ENCODE measurements at places on chromosomes 1 and 21.

- no peak for DNase-seq
- H3K27ac ChIP-seq, result no peak overlapping the region
- H3K36me3 ChIP-seq, result no peaks in the 10 kb centered on the region
- no peaks in the 10 kb centered on the region for H3K27me3 ChIP-seq
Observed at GRCh38 chr1:94339206-94339927, 78.8 kb upstream of the ABCD3 start.

GRCh38 chr1:67061266-67061665, 7.3 kb upstream of the SLC35D1 start:
- DNase-seq, result no peak
- H3K27me3 ChIP-seq, result no peaks in the 10 kb centered on the region
- H3K4me1 ChIP-seq, result no peaks in the 10 kb centered on the region
- H3K4me3 ChIP-seq, result no peak overlapping the region
- no peak overlapping the region for H3K27ac ChIP-seq

DNA sequence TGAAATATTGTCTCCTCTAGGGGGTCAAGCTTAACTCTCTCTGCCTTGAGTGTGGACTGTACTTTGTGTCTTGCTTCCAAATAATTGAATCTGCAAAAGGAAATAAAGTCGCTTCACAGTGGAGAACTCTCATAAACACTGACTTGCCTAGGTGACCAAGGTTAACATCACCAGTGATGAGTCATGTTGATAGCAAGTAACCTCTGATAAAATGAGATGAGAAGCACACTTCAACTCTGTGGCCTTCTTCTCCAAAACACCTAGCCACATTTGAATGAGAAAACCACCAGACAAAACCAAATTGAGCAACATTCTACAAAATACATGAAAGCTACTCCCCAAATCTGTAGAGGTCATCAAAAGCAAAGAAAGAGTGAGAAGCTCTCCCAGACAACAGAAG, 37.6 kb downstream of the PDE4B start:
- no peaks in the 10 kb centered on the region for H3K36me3 ChIP-seq
- no peaks in the 10 kb centered on the region for H3K4me1 ChIP-seq
- no peak overlapping the region for H3K27ac ChIP-seq
- H3K27me3 ChIP-seq, result no peaks in the 10 kb centered on the region
- no peak for DNase-seq
- no peak overlapping the region for H3K4me3 ChIP-seq

DNA sequence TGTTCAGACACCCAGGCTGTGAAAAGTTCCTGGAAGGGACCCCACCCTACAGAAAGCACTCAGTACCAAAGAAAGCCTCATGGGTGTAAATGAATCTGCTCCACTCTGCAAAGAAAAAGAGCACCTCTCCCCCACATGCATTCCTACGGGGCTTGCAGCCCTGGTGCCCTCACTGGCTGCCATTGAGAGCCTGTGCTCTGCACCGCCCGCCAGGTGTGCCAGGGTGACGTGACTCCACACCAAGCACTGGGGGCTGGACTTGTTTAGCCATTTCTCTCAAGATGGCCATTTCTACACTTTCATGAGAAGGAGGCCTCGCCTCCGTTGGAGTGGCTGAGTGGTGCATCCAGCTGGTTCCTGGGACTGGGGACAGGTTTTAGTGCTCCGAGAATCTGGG, 380.5 kb upstream of the VAMP3 start:
- DNase-seq, result no peak
- H3K4me1 ChIP-seq, result peaks cover under 1% of the 10 kb centered on the region
- no peak overlapping the region for H3K4me3 ChIP-seq
- no peaks in the 10 kb centered on the region for H3K36me3 ChIP-seq

DNA sequence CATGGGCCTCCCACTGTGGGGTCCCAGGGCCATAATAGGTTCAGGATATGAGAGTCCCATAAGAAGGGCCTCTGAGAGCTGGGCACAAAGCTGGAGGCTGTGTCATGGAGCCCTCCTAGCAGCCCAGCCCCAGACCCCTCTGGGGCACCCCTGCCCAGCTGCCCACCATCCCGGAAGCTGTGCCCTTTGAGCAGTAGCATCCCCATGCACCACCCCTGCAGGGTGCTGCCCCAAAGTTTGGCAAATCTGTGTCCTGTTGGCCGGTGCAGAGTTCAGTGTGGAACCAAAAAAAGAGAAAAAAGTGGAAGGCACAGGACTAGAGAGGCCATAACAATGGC, 17.6 kb downstream of the TNNT2 start:
- H3K4me1 ChIP-seq, result no peaks in the 10 kb centered on the region
- no peak overlapping the region for H3K4me3 ChIP-seq
- H3K27ac ChIP-seq, result peak overlapping the region; percentile 98
- no peak for DNase-seq
- no peaks in the 10 kb centered on the region for H3K27me3 ChIP-seq

Data from cardiac muscle cell (in vitro differentiated cells and primary cell).